ENCODE measurements at places on chromosomes 7 and 10.

GRCh38 chr10:108911814-108912541 is 1011.3 kb downstream of the XPNPEP1 start:
- DNase-seq = peak; percentile 27

DNA sequence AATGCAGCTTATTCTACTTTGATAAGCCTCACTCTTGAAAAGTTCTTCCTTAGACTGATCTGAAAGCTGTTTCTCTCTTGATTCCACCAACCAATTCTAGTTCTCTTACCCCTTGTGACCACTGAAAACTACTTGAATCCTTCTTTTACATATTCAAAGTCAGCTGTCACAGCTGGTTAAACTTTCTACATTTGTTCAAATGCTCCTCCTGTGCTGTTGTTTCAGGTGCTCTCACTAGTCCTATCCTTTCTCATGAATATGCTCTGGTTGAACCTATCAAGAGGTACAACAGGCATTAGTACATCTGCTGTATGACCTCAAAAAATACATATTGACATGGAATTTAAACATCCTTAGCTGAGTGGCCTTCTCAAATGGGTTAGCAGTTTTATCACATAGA is 91.5 kb downstream of the MYO3A start:
- no peak for DNase-seq

DNA sequence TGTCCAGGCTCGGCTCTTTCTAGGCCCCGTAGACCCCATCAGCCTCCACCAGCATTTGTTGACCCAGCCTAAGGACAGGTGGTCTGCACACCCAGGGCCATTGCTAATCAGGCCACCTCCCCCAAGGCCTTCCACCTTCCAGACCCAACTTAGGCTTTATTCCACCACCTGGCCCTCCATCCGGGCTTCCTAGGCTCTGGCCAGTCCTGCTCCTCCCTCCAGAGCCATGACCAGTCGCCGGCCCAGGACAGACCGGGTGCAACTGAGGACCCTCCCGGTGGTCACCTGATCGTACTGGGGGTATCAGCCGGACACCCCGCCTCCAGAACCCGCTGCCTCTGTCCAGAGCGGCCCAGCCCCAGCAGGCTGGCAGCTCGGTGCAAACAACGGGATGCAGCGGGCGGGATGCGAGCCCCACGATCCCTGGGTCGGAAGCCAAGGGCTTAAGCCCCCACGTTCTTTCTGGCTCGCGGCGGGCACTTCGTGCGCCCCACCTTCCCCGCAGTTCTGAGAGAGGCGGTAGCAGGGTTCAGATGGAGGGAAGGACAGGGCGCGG is 545 bp downstream of the NACAD start:
- DNase-seq = no peak

DNA sequence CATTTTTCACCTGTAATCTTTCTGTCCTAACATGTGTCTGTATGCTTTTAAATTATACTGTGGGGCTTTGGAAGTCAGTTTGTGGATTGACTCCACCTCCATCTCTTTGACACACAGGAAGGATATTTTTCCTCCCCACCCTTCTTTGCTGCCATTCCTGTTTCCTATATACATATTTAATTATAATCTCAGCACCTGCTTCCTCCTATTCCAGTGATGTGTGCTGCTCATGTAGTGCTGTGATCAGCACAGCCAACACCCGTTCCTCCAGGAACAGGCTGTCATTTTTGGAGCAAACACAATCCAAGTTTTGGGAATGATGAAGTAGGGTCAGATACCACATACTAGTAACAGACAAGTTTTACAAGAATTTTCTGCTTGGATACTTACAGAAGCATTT is 135.0 kb upstream of the PRPS1L1 start:
- DNase-seq = no peak

GRCh38 chr10:109219935-109220605 is 703.2 kb downstream of the XPNPEP1 start:
- DNase-seq = no peak

DNA sequence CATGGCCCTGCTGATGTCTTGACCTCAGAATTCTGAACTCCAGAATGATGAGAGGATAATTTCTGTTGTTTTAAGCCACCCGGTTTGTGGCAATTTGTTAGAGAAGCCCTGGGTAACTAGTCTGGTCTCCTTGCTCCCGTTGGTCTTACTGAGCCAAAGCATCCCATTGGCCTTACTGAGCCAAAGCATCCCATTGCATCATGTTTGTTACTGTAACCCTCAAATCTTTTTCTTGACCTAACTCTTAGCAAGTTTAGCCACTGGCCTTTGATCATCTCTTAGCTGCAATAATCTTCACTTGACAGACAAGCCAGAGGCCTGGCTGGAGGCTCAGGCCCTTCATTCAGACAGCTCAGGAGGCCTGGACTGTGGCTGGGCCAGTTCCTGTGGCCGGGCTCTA is 21.8 kb downstream of the TBXAS1 start:
- DNase-seq = no peak

GRCh38 chr10:103803941-103804340 is 51.4 kb downstream of the SH3PXD2A start:
- DNase-seq = no peak

DNA sequence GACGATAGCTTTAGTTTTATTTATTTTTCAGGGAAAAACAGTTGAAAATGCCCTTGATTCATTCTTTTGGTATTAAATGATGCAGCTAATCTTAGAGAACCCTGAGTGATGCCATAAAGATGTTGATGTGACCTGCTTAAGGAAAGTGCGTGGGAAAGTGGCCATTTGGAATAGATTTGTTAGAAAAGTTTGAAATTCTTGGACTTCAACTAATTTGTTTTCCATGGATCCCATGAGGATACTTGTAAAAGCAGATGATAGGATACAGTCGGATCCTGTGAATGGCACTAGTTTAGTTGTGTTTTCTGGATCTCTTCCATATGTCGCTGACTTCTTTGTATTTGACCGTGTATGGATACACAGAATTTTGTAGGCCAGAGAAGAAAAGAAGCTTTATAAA is 69.0 kb downstream of the SEPTIN7 start:
- DNase-seq = no peak

DNA sequence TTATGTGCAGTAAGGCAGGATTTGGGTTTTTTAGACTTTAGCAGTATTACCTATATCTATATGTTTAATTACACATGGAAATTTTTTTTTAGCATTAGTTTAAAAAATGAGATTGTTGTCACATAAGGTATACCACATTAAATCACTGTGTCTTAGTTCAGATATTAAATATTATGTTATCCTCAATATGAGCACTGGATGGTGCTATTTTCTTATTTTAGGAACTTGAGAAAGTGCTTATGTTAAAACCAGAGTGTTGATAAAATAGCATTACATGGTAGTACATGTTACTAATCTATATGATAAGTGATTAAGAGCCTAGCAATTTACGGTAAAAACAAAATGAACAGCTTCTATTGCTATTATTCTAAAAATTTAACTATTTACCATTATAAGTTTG is 28.8 kb downstream of the MIOS start:
- DNase-seq = no peak

GRCh38 chr10:43093423-43094076 is 16.7 kb downstream of the RET start:
- DNase-seq = no peak

- DNase-seq = no peak
These were observed 323.3 kb upstream of the KAT6B start for GRCh38 chr10:74502963-74503608.

DNA sequence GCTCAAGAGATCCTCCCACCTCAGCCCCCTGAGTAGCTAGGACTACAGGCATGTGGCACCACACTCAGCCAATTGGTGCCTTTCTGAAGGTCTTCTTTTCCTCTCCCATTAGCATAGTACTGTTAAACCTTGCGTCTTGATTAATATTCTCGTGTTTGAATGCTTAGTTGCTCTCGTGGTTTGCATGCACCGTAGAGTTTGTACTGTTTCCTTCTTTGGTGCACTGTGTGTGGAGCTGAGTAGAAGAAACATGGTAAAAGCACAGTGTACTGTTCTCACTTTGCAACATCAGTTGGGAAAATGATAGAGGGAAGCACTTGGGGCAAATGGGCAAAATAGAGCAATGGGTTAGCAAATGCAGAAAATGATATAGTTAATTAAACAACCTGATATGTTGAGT is 27.6 kb upstream of the RPA3 start:
- DNase-seq = no peak

DNA sequence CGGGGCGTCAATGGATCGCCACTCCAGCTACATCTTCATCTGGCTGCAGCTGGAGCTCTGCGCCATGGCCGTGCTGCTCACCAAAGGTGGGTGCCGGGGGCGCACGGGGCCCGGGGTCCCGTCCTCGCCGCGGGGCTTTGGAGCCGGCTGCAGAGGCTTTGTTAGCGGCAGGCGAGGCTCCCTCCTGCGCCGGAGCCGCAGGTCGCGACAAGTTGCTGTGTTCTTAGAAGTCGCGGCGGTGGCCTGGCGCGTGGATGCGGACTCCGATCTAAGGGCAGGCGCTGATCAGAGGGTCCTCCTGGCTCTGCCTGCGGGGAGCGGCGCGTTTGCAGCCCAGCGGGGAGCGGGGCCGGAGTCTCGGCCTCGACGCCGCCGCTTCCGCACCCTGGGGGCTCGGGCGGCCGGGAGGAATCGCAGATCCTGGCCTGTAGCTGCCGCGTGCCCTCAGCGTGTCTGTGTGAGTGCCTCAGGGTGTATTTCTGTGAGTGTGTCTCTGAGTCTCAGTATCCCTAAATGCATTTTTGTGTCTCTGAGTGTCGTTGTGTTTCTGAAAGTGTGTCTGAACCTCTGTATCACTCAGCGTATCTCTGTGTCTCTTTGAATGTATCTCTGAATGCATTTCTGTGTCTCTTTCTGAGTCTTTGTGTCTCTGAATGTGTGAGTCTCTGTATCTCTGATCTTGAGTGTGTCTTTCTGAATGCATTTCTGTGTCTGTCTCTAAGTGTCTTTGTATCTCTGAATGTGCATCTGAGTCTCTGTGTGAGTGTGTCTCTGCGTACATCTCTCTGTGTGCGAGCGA is 766 bp downstream of the BAMBI start:
- DNase-seq = no peak

GRCh38 chr7:136009488-136010079 is 32.4 kb upstream of the MTPN start:
- DNase-seq = no peak

- no peak for DNase-seq
These were observed 1.7 kb downstream of the BLNK start for GRCh38 chr10:96269438-96270300.

DNA sequence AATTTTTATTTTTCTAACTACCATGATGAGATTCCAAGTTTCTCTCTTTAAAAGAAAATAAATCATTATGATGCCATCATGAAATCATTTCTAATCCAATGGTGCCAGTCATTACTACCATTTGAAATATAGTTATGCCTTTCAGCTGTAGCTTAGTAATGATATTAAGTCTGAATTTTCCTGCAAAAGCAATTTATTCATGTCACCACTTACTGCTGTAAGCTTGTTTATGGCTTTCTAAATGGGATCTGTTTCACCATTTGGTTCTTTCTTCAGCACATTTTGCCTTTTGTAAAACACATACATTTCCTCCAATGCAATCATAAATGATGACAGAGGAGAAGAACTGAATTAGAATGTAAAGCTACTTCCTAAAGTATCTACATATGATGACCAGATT is 130.5 kb downstream of the SEM1 start:
- no peak for DNase-seq

- DNase-seq = no peak
These were observed 298.4 kb downstream of the INHBA start for GRCh38 chr7:41404375-41405074.

DNA sequence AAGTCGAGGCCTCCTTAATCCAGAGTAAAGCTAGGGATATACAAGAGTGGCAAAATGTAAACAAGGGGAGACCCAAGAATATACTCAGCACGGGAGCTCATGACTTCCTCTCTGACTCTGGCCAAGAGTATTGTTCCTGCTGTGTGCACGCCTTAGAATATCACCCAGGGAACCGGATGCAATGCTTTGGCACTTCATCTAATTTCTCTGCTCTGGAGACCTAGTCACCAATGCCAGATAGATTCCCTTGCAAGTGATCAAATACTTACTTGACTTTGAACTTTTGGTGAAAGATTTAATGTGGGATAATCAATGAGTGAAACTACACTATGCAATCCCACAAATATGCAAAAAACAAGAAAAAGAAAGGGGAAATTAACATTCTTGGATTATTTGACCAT is 695.5 kb downstream of the INHBA start:
- no peak for DNase-seq

DNA sequence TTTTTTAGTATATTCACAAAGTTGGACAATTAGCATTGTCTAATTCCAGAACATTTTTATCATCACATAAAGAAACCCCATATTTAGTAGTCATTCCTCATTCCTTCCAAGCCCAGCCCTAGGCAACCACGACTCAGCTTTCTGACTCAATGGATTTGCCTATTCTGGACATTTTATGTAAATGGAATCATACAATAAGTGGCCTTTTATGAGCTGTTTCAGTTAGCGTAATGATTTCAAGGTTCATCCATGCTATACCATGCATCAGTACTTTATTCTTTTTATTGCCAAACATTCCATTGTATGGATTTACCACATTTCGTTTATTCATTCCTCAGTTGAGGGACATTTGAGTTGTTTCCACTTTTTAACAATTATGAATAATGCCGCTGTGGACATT is 249.2 kb downstream of the DYNC1I1 start:
- no peak for DNase-seq

DNA sequence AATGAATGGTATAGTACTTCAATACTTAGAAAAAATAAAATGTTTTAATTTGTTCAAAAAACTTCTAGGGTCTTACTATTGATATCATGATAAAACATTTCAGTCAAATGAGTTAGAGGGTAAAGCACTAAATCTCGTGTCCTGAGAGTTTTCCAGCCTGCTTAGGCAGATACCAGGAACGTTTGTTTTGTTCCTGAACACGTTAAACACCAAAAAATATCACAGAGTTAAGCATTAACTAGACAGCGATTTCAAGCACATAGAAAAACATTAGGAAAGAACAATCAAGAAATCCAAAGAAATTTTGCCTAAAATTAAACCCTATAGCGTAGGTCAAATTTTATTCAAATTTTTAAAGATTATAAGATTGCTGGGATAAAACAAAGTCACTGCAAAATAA is 204.6 kb upstream of the AGR3 start:
- DNase-seq = no peak

DNA sequence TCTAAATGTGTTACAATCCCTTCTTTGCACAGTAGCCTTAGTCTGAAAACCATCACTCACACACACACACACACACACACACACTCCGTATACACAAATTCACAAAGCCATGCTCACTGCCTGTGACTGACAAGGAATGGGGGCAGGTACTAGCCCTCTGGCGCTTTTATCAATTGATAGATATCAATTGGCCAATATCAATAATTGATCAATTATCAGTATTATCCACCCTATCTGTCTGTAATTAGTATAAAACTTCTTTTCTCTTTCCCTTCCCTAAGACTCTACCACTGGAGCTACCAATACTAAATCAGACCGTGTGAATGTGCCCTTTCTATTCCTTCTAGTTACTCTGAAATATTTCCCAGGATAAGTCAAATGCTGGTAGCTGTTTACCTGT is 2.1 kb downstream of the DENND11 start:
- no peak for DNase-seq

DNA sequence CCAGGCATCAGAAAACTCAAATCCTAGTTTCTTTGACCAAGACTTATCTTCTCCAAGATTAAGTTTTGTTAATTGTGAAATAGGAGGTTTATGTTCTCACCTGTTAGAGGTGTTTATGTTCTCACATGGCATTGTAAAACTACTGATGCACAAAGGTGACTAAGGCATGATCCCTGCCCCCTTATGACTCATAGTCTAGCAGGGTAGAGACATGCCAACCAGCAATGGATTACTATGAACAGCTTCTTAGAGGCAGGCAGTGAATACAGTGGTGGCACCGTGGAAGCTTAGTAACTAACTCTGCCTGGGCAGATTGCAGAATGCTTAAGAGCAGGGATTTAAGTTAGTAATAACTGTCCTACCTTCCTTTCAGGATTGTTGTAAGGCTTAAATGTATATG is 400.9 kb downstream of the SORCS3 start:
- no peak for DNase-seq

GRCh38 chr10:35794703-35795102 is 152.6 kb upstream of the FZD8 start:
- no peak for DNase-seq

All from breast epithelium (tissue), 4 donors.